Dermis blood vessel endothelial cell (primary cell): ENCODE measurements at places on chromosomes 4 and X.

- DNase-seq = peak; percentile 26
Measured at GRCh38 chrX:31508338-31508737, 436.5 kb upstream of the FTHL17 start.

DNA sequence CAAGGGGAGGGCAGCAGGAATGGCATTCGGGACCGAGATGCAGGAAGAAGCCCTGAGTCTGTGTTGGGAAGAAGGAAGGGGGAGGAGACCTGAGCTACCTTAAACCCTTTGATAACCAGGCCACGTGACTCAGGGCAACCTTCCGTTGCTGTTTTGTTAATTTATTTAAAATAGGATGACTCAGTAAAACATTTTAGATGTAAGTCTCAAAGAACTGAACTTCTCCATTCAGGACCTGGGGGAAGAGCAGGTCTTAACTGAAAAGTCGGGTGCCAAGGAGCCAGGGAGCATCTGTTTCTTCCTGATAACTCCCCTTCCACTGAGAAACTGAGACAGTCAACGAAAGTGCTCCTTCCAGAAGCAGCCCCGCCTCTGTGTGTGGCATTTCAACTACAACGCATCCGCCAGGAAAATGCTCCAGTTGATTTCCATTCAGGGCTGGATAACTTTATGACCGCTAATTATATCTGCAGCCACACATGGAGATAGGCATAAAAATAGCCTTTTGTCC, 88.0 kb downstream of the IRF2 start:
- DNase-seq = peak; percentile 52

GRCh38 chr4:73257651-73258435, 755 bp downstream of the ANKRD17 start:
- DNase-seq = peak; percentile 53

DNA sequence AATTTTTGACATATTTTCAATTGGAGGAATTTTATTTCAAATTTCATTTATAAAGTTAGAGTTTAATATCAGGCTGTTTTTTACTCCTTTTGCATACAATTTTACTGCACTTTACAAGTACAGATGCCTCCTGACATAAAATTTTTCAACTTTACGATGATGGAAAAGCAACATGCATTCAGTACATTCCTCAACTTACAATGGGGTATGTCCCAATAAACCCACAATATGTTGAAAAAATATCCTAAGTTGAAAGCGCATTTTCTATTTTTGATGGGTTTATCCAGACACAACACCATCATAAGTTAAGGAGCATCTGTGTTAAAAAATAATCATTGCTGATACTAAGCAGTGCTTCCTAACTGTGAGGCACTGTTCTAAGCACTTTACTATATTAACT, 4.3 kb downstream of the KLHL5 start:
- no peak for DNase-seq

GRCh38 chr4:80069837-80070731, 2.9 kb downstream of the ANTXR2 start:
- peak; percentile 40 for DNase-seq
